ENCODE measurements at places on chromosomes 6 and 20.

- H3K27ac ChIP-seq, result no peak overlapping the region
- H3K4me3 ChIP-seq, result no peak overlapping the region
- no peak for DNase-seq
- H3K36me3 ChIP-seq, result no peaks in the 10 kb centered on the region
- peaks cover 65% of the 10 kb centered on the region for H3K27me3 ChIP-seq
Measured at GRCh38 chr6:125363039-125363823, 61.5 kb upstream of the HDDC2 start.

- H3K36me3 ChIP-seq, result no peaks in the 10 kb centered on the region
- no peak overlapping the region for H3K4me3 ChIP-seq
- no peaks in the 10 kb centered on the region for H3K4me1 ChIP-seq
- H3K27me3 ChIP-seq, result no peaks in the 10 kb centered on the region
Measured at GRCh38 chr20:17169585-17170136, 57.2 kb upstream of the PCSK2 start.

DNA sequence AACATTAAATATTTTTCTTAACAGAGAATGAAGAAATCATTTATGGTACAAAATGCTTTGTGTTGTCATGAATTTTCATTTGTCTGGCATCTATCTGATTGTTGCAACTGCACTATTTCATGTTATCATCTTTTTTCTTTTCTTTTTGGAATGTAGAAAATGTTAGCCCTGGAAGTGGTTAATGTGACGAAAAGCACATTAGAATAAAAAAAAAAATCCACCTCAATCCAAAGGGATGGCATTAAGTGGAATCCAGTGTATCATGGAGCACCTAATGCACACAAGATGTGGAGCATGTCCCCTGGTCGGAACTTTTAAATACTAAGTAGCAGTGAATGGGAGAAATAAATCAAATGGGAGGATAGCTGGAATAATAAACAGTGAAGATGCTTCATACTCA, 172.9 kb upstream of the MCHR2 start:
- no peak overlapping the region for H3K27ac ChIP-seq
- H3K4me1 ChIP-seq, result no peaks in the 10 kb centered on the region
- peaks cover 2% of the 10 kb centered on the region for H3K27me3 ChIP-seq
- H3K4me3 ChIP-seq, result no peak overlapping the region
- no peak for DNase-seq

DNA sequence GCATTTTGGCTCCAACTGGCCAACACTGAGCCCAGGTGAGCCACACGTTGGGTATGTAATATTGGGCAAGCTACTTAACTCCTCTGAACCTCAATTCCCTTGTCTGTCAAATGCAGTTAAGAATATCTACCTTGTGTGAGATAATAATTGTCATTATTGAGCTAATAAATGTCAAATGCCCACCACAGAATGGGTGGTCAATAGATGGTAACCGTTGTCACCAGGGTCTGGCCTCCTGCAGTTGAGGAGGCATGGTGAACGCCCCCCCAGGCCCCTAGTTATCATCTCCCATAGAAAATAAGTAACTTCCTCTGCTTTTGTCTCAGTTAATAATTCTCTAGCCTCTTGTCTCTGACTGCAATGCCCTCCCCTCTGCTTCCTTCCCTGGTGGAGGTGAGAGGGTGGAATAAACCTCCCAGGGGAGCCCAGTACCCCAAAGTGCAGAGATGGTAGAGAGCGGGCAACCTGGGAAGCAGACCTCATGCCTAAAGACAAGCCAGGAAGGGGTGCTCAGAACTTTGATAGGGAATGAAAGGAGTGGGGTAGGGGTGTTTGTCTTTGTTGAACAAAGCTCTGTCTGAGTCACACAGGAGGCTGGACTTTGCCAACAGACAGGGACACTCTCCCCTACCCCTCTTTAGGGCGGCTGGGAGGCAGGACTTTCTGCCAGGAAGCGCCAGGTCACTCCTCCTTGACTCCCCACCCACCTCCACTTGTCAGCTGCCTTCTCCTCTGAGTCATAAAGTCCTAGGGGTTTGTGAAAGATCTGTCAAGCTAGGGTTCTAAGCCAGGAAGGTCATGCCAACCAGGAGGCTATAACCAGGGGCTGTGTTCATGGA, 1.3 kb upstream of the UNC5CL start:
- no peak for DNase-seq
- no peaks in the 10 kb centered on the region for H3K36me3 ChIP-seq
- H3K27ac ChIP-seq, result no peak overlapping the region
- no peaks in the 10 kb centered on the region for H3K4me1 ChIP-seq

- no peaks in the 10 kb centered on the region for H3K36me3 ChIP-seq
- no peak for DNase-seq
- H3K4me3 ChIP-seq, result no peak overlapping the region
- no peak overlapping the region for H3K27ac ChIP-seq
Measured at GRCh38 chr6:157602521-157603295, 220.3 kb upstream of the SNX9 start.

- peaks cover 13% of the 10 kb centered on the region for H3K4me1 ChIP-seq
- no peak overlapping the region for H3K27ac ChIP-seq
- H3K27me3 ChIP-seq, result no peaks in the 10 kb centered on the region
- DNase-seq, result no peak
- H3K36me3 ChIP-seq, result no peaks in the 10 kb centered on the region
- no peak overlapping the region for H3K4me3 ChIP-seq
Measured at GRCh38 chr6:141490982-141491381, 641.7 kb upstream of the GJE1 start.

GRCh38 chr20:48601798-48602197, 226.0 kb downstream of the PREX1 start:
- H3K36me3 ChIP-seq, result peaks cover 3% of the 10 kb centered on the region
- H3K4me3 ChIP-seq, result no peak overlapping the region
- no peak overlapping the region for H3K27ac ChIP-seq
- no peaks in the 10 kb centered on the region for H3K4me1 ChIP-seq
- no peak for DNase-seq
- H3K27me3 ChIP-seq, result peaks cover 72% of the 10 kb centered on the region

- H3K4me1 ChIP-seq, result peaks cover 32% of the 10 kb centered on the region
- peaks cover 64% of the 10 kb centered on the region for H3K27me3 ChIP-seq
- H3K4me3 ChIP-seq, result peak overlapping the region; percentile 74
- peaks cover 6% of the 10 kb centered on the region for H3K36me3 ChIP-seq
Measured at GRCh38 chr20:62977613-62978560, 25.4 kb downstream of the SLC17A9 start.

DNA sequence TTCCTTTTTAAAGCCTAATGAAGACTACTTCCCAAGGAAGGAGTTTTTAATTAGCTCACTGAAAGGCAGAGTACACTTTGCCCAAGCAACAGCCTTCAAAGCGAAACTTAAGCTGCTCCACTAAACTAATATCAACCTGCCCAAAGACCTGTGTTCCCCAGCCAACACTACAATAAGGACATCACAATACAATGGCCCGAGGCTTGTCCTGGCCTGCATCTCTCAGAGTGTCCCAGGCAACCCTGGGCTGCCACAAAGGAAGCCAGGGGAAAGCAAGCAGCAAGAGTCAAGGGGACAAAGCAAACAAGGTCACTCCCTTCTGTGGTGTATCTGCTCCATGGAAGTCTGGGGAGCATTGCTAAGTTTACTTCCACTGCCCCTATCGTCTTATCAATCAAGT, 52.3 kb downstream of the PIGU start:
- no peaks in the 10 kb centered on the region for H3K27me3 ChIP-seq
- H3K27ac ChIP-seq, result no peak overlapping the region
- H3K4me3 ChIP-seq, result no peak overlapping the region
- H3K36me3 ChIP-seq, result peaks cover 15% of the 10 kb centered on the region
- no peak for DNase-seq
- H3K4me1 ChIP-seq, result peaks cover 28% of the 10 kb centered on the region

DNA sequence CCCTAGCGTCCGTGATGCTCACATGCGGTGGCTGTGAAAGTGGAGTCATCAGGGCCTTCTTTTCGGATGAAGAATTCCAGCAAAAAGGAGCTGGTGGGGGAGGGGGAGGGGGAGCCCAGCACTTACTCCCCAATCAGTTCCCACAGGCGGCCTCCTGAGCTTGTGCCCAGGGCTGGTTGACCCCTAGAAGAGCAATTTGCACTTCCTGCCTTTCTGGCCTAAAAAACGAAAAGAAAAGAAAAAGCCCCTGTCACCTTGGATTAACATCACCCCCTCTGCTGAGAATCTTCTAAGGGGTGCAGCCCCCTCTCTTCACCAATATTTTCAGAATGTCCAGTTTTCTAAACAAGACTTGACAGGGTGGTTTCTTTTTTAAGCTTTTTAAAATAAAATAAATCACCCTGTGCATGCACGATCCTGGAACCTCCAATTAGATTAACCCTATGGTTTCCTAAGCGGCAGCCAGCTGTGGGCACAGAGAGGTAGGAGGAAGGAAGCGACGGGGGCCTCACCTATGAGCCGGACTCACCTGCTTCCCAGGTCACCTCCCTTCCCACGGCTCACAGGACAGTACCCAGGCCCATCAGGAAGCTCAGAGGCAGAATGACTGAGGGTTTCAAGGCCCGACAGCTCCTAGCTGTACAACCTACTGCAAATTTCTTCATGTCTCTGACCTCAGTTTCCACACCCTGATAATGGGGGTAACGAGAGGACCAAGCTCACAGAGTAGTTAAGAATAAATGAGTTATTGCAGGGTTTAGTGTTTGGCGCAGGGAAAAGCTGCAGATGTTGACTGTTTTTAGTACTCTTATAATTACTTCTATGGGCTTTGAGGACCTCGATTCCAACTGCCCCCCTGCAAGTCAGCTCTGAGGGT, 10.5 kb upstream of the TGM2 start:
- H3K27ac ChIP-seq, result no peak overlapping the region
- no peaks in the 10 kb centered on the region for H3K4me1 ChIP-seq
- peaks cover 55% of the 10 kb centered on the region for H3K27me3 ChIP-seq
- no peak overlapping the region for H3K4me3 ChIP-seq

GRCh38 chr20:11212272-11212671, 538.5 kb upstream of the JAG1 start:
- H3K36me3 ChIP-seq, result no peaks in the 10 kb centered on the region
- H3K27ac ChIP-seq, result no peak overlapping the region
- no peak overlapping the region for H3K4me3 ChIP-seq
- DNase-seq, result no peak
- H3K4me1 ChIP-seq, result no peaks in the 10 kb centered on the region

- no peak overlapping the region for H3K27ac ChIP-seq
- no peak for DNase-seq
- no peaks in the 10 kb centered on the region for H3K27me3 ChIP-seq
- no peaks in the 10 kb centered on the region for H3K4me1 ChIP-seq
Measured at GRCh38 chr6:123338394-123338793, 298.4 kb downstream of the TRDN start.

DNA sequence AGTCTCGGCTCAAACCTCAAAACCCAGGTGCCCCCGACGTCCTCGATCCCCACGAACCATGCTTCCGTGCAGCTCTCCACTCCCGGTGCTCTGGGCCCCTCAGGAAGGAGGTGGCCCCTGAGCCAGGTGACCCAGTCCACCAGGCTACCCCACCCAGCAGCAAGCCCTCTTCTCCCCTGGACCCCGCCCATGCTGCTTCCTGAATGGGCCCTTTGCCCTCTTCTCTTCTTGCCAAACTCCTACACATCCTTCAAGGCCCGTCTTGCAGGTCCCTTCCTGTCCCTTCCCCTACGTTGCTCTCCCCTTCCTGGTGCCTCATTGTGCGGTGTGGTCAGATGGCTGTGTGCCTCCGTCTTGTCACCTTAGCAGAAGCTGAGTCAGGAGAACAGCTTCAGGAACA, 3.4 kb upstream of the GATA5 start:
- peak overlapping the region; percentile 27 for H3K27ac ChIP-seq
- peaks cover 63% of the 10 kb centered on the region for H3K27me3 ChIP-seq
- no peak overlapping the region for H3K4me3 ChIP-seq

- H3K36me3 ChIP-seq, result peaks cover 6% of the 10 kb centered on the region
- no peaks in the 10 kb centered on the region for H3K27me3 ChIP-seq
- H3K4me1 ChIP-seq, result peaks cover 14% of the 10 kb centered on the region
- no peak for DNase-seq
- H3K4me3 ChIP-seq, result no peak overlapping the region
Measured at GRCh38 chr6:90479603-90479926, 107.3 kb downstream of the MAP3K7 start.

- no peak overlapping the region for H3K27ac ChIP-seq
- H3K4me1 ChIP-seq, result no peaks in the 10 kb centered on the region
- no peak for DNase-seq
Measured at GRCh38 chr6:105214668-105215067, 34.9 kb upstream of the POPDC3 start.

- H3K27me3 ChIP-seq, result peaks cover 10% of the 10 kb centered on the region
- H3K27ac ChIP-seq, result no peak overlapping the region
- no peak overlapping the region for H3K4me3 ChIP-seq
- H3K4me1 ChIP-seq, result peaks cover 5% of the 10 kb centered on the region
- DNase-seq, result no peak
Measured at GRCh38 chr6:3801960-3802359, 47.2 kb upstream of the FAM50B start.

DNA sequence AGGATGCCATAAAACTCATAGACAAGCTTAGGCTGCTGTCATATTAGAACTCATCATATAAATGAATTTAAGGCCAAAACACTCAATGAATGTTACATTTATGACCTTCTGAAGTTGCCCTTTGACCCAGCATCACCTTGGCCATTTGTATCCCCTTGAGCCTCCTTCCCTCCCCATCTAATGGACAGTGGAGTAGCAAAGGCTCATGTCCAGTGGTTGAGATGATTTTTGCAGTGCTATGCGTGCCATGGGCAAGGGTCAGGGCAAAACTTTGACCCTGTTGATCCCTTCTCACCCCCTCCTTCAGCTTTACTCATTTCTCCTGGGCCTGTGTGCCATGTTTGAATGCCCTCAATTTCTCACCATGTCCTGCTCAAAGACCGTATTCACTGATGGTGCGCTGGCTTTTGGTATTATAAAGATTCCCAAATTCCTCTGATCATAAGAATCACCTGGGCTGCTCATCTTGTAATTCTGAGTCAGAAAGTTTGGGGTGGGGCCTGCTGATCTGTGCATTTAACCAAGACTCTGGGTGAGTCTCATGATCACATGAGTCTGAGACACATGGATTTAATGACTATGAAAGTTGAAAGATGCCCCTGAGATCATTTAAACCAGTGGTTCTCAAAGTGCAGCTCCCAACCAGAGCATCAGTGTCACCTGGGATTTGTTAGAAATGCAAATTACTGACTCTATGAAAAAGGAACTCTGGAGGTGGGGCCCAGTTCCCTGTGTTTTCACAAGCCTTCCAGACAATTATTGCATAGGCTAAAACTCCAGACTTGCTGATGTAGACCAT, 57.5 kb upstream of the IL20RA start:
- H3K4me3 ChIP-seq, result no peak overlapping the region
- H3K27me3 ChIP-seq, result no peaks in the 10 kb centered on the region
- peaks cover 27% of the 10 kb centered on the region for H3K4me1 ChIP-seq
- no peak for DNase-seq
- no peaks in the 10 kb centered on the region for H3K36me3 ChIP-seq
- H3K27ac ChIP-seq, result no peak overlapping the region
